Small intestine (tissue), 16 donors: ENCODE measurements at places on chromosomes 5 and 9.

DNA sequence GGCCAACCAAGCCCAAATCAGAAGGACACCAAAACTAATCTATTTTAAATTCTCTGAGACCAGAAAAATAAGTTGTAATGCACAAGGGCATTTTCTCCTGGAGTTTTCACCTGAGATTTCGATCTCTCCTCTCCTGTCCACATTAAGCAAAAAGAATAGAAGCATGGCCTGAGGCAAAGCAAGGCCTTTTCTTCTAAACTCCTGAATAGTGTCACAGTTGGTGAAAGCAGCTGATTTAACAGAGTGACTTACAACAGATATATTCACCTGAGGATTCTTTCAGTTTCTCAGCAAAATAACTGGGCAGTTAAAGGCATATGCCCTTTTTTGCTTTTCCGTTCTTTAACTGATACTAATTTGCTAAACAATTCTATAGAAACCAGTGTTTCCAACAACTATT lies 547.7 kb downstream of the EFNA5 start:
- no peak for DNase-seq

DNA sequence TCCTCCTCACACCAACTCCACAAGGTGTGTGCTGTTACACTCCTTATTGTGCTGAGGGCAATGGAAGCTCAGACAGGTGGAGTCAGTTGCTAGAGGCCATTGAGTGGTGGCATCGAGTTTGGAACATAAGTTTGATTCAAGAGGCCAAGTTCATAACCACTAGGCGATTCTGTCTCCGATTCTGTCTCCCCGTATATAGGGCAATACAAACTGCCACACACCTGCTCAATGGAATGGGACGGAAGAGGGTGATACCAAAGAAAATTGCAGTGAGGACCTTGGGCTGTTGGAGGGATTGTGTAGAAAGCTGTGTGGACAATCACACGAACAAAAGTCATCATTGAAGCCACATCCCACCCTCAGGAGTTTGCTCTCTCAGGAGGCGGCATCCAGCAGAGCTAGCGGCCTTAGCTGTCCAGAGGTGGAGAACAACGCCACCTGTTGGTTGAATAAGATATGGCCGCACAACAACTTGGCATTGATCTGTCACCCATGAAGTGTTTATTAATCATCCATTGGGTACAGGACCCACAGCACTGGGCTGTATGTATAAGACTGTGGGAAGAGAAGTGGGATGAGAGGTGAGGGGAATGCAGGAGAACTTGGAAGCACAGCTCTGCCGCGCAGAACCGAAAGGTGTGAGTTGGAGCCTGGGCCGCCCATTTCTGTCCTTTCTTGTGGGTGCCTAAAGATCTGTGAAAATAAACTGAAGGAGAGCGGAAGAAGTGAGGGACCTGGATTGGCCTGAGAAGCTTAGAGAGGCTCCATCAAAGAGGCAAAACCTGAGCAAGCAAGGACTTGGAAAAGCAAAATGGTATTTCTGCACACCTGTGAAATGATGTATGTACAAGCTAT lies 16.1 kb upstream of the NEUROG1 start:
- peak; percentile 81 for DNase-seq

DNA sequence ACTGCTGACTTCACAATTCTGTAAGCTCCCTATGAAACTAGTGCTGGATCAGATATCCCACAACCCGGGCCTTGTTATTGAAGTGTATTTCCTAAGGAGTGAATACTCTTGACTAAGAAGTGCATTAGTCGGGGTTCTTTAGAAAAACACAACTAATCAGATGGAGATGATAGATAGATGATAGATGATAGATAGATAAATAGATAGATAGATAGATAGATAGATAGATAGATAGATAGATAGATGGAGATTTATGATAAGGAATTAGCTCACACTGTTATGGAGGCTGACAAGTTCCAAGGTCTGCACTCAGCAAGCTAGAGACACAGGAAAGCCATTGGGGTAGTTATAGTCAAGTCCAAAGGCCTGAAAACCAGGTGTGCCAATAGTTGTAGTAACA lies 214.6 kb upstream of the COX7C start:
- DNase-seq: peak; percentile 17

DNA sequence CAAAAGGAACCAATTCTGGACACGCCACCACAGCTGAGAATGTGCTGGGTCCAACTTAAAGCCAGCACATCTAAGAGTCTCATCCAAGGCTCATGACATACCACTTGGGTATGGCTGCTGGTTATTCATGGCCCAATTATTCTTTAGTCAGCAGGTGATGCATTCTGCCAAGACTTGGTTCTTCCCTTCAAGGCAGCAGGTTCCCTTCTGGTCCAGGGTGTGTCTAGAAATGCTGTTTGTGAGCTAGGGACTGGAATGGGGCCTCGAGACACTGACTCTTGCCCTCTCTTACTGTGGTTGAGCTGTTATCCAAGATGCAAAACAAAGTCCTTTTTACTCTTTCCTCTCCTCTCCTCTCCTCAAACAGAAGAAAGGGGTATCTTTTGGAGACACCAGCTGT lies 522.6 kb downstream of the HINT1 start:
- DNase-seq: no peak

DNA sequence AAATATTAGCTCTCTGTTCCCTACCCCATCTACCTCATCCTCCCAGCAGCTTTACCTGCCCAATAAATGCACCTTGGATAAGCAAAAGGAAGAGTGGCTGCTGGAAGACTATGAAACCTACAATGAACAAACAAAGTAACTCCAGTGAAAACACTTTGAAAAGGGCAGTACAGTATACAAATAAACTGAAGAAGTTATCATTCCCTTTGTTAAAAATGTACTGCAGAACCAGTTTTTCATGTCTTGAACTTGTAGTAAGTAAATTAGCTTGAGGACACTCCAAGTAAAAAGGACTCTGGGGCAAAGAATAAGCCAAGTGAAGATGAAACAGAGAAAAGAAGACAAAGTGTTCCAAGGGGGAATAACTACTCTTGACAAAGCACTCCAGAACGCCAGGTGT lies 457.1 kb downstream of the DTWD2 start:
- DNase-seq: no peak

- DNase-seq: no peak
These were observed 93.9 kb downstream of the LHFPL2 start for GRCh38 chr5:78554670-78555069.
